CMK (cell line): ENCODE measurements at places on chromosomes 6 and 20.

- no peak for DNase-seq
Observed at GRCh38 chr6:169689287-169689686, 12.5 kb downstream of the WDR27 start.

DNA sequence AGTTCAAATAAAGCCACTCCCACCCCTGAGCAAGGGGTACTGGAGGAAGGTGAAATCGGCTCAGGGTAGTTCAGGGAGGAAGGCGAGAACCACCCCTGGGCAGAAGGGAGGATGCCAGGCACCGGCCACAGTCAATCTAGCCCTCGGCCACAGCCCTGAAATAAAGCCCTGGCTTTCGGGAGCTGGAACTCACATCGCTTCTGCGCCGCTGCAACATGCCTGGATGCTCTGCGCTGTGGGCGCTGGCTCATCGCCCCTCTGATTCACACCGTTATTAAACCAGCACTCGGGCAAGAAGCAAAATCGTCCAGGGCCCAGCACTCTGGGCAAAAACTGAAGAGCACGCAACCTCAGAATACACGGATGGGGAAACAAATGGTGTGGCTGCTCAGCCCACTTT, 136.9 kb upstream of the RREB1 start:
- no peak for DNase-seq

DNA sequence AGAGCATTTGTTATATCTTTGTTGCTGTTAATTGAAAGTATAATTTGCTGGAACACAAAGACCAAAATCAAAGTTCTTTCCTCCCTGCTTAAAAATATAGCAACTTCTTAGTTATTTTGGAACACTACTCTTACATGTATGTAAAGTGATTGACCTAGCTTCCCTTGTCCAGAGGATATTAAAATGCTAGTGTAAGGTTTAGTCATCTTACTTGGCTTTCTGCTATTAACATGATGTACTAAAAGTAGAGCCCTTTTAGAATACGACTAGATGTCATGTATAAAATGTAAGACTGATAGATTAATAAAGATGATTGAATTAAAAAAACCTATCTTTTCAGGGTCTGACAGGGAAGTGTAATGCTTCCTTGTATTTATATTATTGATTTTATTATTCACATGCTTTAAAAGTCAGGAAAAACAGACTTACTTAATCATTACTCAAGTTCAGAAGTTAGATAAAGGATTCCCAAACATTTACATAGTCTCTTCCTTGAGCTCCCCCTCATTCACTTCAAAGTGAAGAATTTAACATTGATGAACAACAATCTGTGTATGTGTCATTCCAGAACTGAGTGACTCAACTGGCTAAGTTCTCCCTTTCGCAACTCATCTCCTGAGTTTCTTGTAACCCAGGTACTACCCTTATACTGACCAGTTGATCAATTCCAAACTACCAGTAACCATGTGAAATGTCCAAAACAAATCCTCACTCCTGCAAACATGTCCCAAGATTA, 50.9 kb downstream of the BTBD9 start:
- no peak for DNase-seq

GRCh38 chr6:37306624-37307222, 47.1 kb upstream of the RNF8 start:
- DNase-seq, result no peak

DNA sequence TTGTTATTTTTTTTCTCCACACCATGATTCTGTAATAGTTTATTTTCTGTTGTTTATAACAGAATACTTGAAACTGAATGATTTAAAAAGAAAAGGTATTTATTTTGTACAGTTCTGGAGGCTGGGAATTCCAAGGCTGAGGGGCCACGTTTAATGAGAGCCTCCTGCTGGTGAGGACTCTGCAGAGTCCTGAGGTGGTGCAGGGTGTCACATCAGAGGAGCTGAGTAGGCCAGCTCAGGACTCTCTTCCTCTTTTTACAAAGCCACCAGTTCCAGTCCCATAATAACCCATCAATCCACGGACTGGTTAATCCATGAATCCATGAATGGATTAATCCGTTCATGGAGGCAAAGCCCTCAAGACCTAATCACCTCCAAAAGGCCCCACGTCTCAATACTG, 71.6 kb downstream of the TFAP2A start:
- DNase-seq, result no peak

- DNase-seq, result no peak
Observed at GRCh38 chr6:15577550-15578171, 85.2 kb downstream of the DTNBP1 start.

GRCh38 chr6:156423829-156424228, 353.3 kb upstream of the ARID1B start:
- DNase-seq, result peak; percentile 64

DNA sequence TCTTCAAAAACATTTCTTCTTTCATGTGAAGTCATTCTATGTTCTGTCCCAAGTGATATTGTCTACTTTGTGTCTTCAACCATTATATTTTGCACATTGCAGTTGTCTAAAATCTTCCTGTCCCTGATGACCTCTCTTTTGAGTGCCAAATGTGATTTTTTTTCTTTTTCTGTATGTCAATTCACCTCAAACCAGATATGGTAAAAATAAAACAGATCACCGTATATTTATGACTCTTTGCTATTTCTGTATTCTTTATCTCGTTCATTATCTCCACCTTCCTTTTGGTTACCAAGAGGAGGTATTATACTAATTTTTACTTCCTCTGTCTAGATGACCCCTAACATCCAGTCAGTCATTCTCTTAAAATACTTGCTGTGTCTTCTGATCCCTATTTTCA, 165.2 kb downstream of the GRIK2 start:
- no peak for DNase-seq

DNA sequence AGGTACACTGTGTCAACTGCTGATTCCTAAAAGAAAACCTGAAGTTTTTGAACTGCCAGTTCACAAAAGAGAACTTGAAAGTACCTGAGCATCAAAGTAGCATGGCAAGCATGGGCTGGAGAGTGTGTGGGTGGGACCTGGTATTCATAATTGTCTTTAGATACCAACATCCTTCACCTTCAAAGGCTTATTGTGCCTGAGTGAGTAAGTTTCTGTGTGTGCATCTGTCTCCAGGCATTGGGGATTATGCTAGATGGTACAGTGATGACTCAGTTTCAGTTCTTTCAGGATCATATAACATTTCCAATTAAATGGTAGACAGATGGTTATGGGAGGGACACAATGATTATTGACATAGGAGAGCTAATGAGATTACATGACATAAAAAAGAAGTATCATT, 238.5 kb downstream of the ZFAND3 start:
- DNase-seq, result no peak

DNA sequence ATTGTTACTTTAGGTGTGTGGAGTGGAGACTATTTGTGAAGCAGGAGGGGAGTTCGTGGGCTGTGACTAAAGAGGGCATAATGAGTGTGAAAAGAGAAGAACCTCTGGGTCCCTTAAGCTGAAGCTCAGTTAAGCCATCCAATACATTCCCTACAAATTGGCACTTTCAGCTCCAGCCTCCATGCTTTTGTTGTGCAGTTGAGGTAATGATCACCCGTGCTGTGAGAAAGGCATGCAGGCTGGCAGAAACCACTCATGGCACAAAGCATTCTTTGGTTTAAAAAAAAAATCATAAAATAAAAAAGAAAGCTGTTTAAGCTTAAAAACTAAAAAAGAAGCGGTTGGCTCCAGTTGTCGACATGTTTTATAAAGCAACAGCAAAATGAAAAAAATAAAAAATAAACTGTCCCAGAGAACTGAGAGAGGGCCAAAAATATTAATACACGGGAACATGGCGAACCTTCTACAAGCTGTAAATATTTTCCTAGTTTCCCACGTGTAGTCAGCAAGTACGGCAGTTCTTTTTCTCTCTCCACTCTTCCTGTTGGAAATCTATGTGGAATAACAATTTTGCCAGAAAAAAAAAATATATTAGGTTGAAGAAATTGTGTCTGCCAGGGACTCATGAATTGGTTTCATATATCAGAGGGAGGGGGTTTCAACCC, 82.2 kb downstream of the ANKRD60 start:
- DNase-seq, result no peak

DNA sequence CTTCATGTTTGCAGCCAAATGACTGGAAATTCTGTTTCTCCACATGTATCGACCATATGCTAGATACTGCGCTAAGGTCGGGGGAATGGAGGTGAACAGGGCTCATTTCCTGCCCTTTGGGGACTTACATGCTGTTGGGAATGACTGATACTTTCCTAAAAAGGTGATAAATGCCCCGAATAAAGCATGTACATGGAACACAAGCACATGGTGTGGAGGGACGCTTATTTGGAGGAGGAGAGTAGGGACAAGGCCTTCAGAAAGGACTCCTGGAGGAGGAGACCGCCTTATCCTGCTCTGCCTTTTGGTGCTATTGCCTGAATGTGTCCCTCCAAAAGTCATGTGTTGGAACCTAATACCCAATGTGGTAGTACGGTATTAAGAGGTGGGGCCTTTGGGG, 344.5 kb downstream of the PRL start:
- DNase-seq, result no peak

DNA sequence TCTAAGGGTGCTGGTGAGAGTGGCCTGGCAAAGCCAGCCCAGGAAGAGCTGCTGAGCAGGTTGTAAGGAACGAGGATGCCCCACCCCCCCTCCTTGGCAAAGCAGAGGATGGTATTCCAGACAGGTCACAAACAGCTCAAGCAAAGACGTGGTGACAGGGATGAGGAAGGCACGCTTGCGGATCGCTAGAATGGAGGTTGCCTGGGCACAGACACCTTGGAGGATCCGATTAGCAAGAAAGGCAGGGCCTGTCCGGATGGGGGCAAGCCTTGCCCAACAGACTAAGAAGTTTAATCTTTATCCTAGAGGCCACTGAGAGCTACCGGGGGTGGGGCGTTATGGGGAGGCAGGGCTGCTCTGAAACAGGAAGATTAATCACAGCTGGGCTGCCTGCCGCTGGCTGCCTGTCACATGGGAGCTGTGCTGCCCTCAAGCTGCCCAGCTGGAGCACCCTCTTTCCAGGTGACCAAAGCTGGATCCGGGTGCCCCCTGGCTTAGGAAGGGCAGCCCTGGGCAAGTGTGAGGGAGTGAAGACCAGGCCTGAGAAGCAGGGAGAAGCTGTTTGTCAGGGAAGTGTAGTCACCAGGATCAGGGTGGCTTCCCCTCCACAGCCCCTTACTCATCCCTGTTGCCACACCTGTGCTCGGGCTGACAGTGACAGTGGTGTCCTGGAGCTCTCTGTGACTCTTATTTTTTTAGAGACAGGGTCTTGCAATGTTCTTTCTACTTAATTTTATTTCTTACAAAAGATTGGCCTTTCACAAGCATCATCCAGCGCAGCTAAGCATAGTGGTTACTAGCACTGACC, 9.1 kb upstream of the MAPK13 start:
- DNase-seq, result no peak

- DNase-seq, result no peak
Observed at GRCh38 chr6:11732036-11732631, 46.5 kb downstream of the ADTRP start.

- DNase-seq, result no peak
Observed at GRCh38 chr6:105619971-105620741, 217.3 kb upstream of the PREP start.
